ENCODE measurements at places on chromosomes 11 and 22.

DNA sequence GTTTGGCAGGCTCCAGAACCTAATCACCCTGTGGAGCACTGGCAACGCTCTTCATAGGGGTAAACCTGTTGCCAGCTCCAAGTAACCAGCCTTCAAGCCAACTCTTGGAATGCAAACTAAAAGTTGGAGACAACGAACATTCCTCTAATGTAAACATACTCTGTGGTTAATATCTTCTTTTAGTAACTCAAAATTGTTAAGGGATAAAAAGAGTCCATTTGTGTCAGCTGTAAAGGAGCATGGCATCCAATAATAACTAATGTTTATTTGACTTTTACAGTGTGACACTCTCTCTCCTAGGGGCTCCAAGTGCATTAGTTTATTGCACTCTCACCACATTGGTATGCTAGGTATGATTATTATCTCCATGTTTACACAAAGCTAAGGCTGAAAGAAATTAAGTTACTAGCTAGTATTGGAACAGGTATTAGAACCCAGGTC lies 31.0 kb upstream of the AMOTL1 start:
- DNase-seq, result no peak

DNA sequence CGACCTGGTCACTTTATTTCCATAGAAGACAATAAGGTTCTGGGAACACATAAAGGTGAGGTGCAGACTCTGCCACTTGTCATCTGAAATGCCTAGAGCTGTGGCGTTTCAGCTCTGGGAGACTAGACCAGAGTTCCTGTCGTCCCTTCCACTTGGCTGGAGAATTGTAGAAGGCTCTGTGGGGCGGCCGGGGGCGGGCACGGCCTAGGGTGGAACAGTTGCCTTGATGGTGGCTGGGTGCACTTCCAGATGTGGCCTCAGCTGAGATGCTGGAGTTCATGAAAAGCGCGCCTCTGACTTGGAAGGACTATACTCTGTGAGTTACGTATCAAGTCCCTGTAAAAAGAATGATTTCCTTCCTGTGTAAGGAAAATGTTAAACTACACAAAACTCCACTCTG lies 16.8 kb downstream of the TRMU start:
- no peak for DNase-seq

- DNase-seq, result no peak
These were observed 83.9 kb upstream of the TIMP3 start for GRCh38 chr22:32717337-32718240.

GRCh38 chr11:102179371-102179770 lies 69.1 kb downstream of the YAP1 start:
- DNase-seq, result no peak

- no peak for DNase-seq
These were observed 22.5 kb downstream of the P4HA3 start for GRCh38 chr11:74288911-74289310.

DNA sequence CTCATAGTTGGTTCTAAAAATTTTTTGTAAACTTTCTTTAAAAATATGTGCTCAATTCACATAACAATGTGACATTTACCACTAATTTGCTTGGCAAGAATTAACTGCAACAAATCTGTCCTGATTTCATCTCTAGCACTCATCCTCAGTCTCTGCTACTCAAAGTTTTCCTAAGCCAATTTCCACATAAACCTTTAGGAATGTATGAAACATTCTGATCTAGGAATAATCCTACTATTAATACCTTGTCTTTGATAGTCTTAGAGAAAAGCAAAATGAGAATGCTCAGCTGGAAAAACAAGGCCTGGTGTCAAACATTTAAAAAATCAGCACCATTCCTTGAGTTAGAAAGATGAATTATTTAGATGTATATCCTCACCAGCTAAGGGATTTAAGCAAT lies 114.3 kb downstream of the CD44 start:
- DNase-seq, result no peak

GRCh38 chr11:22577854-22578253 lies 47.8 kb downstream of the FANCF start:
- no peak for DNase-seq

DNA sequence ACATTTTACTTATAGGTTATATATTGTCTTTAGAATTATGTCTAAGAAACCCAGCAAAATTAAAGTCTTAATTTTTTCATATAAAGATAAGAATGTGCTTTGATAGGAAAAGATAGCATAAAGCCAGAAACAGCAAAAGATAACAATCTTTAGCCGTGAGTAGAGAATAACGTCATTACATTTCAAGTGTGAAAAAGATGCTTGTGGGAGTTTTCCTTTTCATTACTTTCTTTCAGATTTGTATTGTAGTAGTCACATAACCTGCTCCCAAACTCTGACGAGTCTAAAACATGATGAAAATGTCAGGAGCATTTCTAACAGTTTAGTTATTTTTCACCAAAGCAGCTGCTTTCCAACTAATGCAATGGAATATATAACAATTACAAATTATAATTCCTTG lies 31.3 kb downstream of the ARFGAP3 start:
- DNase-seq, result no peak

DNA sequence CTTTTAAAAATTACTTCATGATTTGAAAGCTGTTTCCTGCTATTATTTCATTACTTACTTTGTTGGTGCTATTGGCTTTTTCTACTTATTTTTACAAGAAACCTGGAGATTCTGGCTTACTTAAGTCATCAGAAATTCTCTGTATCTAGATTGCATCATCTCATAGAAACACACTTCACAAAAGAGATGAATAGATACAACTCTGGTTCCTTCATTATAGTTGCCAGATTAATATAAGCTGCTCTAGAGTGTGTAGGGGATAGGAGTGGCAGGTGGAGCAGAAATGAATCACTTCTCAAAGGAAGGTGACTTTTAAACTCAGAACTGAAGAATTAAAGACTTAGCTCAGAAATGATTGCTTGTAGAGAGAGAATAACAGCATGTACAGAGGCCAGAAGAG lies 20.0 kb downstream of the CYP2R1 start:
- no peak for DNase-seq

- DNase-seq, result no peak
These were observed 79.4 kb downstream of the PRR5L start for GRCh38 chr11:36375353-36376008.

DNA sequence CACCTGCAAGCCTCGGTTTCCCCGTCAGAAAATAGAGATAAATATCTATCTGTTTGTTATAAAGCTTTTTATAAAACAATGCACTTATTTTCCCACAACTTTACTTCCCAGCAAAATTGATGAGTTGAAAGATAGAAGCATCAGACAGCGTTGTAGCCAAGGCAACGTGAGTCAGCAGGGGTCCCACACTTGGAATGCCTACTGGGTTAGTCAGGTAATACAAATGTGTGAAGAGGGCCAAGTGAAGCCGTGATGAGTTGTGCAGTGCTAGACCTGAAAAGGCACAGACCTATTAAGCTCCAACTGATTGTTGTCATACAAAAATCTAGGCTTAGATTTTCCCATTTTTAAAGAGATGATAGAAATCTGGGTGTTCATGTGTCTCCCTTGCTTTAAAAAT lies 118.7 kb downstream of the PGR start:
- DNase-seq, result no peak

DNA sequence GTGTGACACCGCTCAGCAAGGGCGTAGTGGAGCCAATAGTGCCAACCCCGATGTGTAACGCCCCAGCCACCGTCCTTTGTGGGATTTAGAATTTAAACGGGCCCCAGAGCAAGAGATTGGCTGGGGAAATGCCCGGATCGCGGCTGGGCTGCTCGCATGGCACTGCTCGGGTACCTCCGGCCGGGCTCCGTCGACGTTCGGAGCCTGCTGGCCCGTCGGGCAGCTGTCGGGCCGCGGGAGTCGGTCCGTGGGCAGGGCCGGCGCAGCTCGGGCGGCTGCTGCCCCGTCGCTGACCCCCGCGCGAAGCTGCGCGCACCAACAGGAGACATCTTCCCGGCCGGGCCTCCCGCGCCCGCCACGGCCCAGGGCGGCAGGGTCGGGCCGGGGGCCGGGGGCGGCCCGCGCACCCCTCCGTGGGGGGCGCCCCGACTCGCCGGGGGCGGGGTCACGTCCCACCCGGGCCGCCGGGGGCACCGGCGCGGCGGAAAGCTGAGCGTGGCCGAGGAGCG lies 1.3 kb upstream of the KDM2A start:
- no peak for DNase-seq

GRCh38 chr22:22705328-22706100 lies 61.1 kb downstream of the GGTLC2 start:
- no peak for DNase-seq

Data from stimulated activated CD8-positive, alpha-beta memory T cell treated with anti-CD3 and anti-CD28 coated beads, Interleukin-4, amount 100 ng/mL, for 1 hour (primary cell).